ENCODE measurements at places on chromosomes 11 and 22. TPM values are rescaled to one million over a fixed set of nuclear protein-coding genes. Genes with fewer than 3 reads are reported as not detected.

The CDK2AP2 gene
- 42.5 TPM for total RNA-seq

The MPZL3 gene
- total RNA-seq, result 2.2 TPM

GRCh38 chr22:25495285-25495684 lies 69.2 kb upstream of the GRK3 start:
- peak; percentile 41 for DNase-seq

The TECTA gene
- 0.81 TPM for total RNA-seq

DNA sequence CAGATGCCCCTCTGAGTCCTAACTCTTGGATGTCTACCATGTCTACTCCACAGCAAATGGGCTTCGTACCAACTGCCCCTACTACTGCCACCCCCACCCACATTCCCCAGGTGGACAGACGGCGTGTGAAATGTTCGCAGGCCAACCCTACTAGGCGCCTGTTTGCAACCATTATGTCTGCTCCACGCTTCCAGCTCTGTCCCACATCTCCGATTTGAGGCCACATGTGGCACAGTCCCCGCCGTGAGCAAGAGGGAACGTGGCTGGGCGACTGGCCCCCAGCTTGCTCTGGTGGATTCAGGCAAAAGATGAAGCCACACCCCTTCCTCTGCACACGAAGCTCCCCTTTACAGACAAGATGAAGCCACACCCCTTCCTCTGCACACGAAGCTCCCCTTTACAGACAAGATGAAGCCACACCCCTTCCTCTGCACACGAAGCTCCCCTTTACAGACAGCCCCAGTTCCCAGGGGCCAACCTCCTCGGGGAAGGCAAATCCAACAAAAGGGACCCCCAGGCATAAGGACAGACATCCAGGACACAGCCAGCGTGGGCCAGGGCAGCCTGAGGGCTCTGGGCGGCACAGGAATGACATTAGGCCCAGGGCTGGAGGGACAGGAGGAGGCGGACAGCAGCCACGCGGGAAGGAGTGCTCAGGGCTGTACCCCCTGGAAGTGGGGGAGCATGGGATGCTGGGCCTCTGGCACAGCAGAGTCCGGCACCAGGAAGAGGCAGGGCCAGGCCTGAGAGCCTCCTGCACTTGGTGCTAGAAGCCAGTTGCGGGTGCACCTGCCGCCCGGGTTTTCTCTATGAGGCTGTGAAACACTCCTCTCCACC lies 106.2 kb downstream of the SHANK2 start:
- DNase-seq, result no peak

The C22orf42 gene
- total RNA-seq, result not detected

The POLD4 gene
- 56.6 TPM for total RNA-seq

The MMP1 gene
- total RNA-seq, result not detected

DNA sequence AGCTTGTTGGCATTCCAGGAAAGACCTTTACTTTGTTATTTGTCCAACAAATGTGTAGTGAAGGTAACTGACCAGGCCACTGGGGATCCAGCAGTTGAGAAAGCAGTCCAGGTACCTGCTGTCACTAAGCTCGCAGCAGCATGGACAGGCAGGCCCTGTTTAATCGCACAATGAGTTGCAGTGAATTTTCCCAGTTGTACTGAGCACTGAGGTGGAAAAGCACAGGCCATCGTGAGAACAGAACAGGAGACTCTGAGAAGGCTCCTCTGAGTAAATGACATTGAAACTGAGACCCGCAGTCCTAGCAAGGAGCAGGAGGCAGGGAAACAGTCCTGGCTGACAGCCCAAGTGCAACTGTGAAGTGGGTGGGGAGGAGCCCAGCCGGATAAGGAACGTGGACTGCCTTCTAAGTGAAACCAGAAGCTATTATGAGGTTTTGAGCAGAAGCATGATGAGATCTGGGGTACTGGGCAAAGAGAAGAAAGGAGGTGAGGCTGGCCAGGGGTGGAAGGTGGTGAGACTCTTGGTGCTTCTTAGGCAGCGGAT lies 39.8 kb upstream of the CDON start:
- DNase-seq, result no peak

All from hematopoietic multipotent progenitor cell (in vitro differentiated cells).